T-helper 17 cell (primary cell): ENCODE measurements at places on chromosomes 7 and 10.

DNA sequence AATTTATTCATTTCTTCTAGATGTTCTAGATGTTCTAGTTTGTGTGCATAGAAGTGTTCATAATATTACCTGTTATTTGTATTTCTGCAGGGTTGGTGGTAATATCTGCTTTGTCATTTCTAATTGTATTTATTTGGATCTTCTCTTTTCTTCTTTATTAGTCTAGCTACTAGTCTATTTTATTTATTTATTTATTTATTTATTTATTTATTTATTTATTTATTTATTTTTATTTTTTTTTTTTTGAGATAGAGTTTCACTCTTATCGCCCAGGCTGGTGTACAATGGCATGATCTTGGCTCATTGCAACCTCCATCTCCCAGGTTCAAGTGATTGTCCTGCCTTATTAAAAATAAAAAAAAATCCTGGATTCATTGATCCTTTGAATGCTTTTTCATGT lies 114.8 kb upstream of the THSD7A start:
- DNase-seq, result no peak

GRCh38 chr7:55651057-55651456 lies 78.8 kb upstream of the VOPP1 start:
- DNase-seq, result no peak

DNA sequence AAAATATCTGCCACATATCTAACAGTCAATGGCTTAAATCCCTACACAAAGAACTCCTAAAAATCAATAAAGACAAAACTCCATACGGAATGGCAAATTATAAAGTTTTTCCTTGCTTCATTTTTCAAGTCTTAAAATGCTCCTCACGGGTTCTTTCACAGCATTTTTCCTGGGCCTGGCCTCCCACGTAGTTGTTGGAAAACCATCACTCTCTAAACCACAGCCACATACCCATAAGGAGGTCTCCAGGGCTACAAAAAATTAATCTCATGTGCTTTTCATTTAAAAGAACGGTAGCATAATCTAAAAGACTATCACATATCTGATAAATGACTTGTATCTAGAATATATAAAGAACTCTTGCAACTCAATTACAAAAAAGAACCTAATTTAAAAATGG lies 2.9 kb downstream of the COA1 start:
- no peak for DNase-seq

- no peak for DNase-seq
Measured at GRCh38 chr7:68971634-68972340, 626.5 kb upstream of the AUTS2 start.

DNA sequence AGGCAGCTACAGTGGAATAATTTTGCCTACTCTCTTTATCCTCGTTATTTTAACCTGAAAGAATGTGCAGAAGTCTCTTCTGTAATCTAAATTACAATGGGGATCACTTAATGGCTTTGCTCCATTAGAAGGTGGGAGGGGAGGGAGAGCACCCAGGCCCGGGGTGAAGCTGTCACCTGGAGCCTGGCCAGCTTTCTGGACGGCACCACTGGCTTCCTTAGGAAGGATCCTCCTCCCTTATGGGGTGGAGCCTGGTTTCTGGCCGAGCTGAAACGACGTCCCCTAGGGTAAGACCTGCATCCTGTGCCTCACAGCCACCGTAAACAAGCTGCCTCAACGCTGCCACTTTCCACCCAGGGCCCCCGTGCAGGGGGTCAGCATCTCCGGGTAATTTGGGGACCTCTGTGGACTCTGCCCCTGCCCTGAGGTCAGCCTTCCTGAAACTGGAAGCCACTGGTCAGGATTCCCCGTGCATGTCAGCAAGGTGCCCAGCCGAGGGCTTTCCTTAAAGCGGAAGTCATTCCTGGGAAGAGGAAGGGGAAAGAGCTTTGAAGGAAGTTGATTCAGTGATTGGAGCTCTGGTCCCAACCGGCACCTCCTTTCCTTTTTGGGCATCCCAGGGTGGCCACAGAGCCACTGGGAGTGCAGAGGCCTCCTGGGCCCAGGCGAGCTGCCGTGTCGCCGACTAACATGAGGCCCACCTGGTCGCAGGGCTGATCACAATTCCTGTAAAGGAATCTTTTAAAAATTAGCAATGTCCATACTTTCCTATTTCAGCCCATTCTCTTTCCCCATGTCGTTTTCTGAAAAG lies 569.1 kb downstream of the DNAJB6 start:
- no peak for DNase-seq

- no peak for DNase-seq
Measured at GRCh38 chr7:100730136-100730800, 3.1 kb upstream of the ZAN start.

DNA sequence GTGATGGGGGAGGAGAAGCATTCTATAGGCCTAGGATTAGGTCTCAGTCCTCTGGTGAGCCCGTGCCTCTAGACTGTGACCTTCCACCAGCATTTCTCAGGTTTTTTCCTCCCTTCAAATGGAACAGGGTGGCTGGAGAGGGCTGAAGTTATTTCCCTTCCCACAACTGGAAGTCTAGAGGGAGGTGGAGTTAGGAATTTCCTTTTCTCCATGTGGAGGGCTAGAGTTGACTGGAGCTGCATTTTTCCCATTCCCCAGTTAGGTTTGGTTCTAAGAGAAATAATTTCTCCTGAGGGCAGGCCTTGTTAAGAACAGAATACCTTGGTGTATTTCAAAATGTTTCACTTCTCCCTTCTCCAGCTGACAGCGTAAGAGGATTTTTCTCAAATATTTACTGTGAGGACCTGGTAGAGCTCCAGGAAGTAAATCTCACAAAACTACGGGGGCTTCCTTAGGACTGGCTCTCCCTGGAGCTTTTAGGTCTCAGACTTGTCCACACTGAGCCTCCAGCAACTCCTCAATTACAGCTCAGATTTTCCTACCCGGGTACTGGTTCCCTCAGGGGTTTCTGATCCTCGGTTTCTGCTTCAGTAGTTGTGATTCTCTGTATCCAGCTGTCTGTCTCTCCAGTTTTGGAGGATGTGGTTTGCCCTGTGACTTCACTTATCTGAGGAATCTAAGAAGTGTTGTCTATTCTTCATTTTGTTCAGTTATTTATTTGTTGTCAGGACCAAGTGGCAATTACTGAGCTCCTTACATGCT lies 6.0 kb upstream of the REEP3 start:
- DNase-seq, result no peak

DNA sequence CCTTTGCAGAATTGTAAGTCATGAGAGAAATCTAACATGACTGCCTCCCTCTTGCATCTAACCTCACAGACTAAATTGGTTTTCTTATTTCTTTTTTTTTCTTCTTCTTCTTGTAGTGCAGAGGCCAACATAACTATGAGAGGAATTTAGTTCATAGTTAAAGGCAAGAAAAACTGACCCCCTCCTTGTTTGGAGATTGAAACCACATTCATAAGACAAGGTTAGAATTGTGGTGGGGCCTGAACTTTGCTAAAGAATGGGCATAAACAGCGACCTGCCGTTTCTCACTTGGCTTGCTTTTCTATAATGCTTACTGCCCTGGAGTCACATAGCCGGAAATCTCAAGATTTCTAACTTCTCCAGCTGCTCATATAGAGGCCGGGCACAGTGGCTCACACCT lies 2.4 kb upstream of the POLM start:
- DNase-seq, result no peak

DNA sequence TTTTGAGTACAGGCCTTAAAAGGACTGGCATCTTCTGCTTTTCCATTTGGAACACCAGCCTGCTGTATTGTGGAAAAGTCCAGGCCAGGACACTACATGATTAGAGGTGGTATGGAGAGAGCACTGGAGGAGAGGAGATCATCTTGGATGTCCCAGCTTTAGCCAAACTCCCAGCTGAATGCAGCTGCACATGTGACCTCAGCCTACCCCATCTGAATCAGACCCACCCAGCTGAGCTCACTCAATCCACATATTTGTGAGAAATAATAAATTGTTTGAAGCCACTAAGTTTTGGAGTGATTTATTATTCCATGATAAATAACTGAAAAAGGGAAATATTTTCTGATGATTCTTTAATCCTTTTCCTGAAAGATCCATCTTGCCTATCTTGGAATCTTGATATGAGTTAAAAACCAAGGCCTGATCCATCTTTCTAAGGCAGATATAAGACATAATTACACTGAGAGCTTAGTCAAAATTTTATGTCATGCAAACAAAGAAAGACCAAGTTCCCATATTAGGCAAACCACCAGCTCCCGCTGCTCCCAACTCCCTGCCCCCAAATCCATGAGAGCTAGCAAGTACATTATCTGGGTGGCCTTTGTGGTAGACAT lies 55.1 kb upstream of the TRIL start:
- DNase-seq, result no peak

GRCh38 chr10:27145937-27146336 lies 8.2 kb downstream of the YME1L1 start:
- DNase-seq, result no peak

DNA sequence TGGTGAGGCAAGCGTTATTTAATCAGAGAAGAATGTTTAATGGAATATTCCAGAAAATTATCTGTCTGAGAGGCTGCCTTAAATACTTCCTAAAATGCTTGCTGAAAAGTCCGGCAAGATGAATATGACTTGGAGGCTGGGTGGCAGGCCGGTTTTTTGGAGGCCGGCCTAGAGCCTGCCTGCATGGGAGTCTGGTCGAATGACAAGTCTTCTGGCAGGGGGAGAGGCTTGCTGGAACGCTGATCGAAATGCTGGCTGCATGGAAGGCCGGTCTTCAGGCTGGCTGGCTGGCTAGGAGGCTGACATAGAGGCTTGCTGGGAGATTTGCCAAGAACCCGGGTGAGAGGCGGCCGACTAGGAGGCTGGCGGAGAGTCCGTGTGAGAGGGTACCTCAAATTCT lies 135.7 kb downstream of the OR13A1 start:
- no peak for DNase-seq

GRCh38 chr7:97971990-97972943 lies 17.7 kb downstream of the OCM2 start:
- DNase-seq, result peak; percentile 64

GRCh38 chr10:78236416-78237015 lies 202.9 kb downstream of the RPS24 start:
- DNase-seq, result no peak

GRCh38 chr7:65477326-65477725 lies 103.7 kb downstream of the ZNF92 start:
- no peak for DNase-seq

DNA sequence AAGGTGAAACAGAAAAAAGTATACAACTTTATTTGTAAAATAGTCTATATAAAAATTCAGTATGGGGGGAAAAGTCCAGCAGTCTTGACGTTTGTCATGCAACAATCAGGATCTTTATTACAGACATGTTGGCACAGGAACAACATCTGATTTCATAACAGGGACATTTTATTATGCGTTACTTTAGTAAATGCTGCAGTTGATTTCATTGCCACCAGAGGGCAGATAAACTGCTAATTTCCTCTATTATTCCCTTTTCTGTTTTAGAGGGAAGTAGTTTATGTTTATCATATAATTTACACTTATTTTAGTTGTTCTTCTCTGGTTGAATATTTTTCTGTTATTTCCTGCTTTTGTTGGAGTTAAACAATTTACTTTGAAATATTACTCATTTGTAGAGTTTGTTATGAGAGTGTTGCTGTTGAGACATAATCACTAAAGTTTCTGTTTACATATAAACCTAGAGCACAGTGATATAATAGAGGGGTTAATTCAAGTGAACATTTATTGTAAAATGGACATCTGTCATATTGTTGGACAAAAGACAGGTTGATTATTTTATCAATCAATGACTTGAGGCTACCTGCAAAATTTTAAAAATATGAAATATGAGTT lies 3.3 kb downstream of the PLXDC2 start:
- DNase-seq, result no peak

GRCh38 chr7:45086331-45087065 lies 2.3 kb downstream of the NACAD start:
- DNase-seq, result no peak

DNA sequence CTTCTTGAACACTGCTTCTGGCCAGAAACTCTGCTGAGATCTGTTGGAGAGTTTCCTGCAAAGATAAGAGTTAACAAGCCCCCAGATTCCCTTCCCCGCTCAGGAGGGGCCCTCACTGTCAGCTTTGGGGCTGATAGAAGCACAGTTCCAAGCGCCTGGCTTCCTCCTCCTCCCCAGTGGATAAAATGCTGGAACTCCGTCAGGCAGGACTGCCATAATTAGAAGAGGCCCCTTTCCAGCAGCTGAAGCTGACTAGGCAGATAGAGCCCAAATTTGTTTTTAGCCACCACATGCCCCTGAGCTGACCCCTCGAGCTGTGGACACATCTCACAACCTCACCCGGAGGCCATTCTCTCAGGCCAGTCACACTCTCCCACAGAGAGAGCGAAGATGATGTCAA lies 89.4 kb downstream of the TBXAS1 start:
- no peak for DNase-seq

DNA sequence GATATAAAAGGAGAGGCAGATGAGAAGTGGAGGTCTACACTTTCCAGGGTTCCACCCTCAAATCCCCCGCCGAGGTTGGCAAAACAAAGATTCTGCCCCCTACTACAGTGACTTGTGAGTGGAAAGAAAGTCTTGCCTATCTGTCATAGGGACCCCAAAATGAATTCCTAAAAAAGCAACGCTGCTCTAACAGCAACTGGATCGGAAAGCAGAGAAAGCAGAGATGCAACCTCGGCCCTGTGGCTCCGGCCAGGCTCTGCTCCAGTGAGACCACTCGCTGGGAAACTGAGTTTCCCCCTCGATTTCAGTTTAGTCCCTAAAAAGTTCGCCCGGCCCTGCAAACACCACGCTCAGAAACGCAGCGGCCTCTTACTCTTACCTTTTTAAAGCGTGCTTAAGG lies 297.9 kb upstream of the NFE2L3 start:
- no peak for DNase-seq

DNA sequence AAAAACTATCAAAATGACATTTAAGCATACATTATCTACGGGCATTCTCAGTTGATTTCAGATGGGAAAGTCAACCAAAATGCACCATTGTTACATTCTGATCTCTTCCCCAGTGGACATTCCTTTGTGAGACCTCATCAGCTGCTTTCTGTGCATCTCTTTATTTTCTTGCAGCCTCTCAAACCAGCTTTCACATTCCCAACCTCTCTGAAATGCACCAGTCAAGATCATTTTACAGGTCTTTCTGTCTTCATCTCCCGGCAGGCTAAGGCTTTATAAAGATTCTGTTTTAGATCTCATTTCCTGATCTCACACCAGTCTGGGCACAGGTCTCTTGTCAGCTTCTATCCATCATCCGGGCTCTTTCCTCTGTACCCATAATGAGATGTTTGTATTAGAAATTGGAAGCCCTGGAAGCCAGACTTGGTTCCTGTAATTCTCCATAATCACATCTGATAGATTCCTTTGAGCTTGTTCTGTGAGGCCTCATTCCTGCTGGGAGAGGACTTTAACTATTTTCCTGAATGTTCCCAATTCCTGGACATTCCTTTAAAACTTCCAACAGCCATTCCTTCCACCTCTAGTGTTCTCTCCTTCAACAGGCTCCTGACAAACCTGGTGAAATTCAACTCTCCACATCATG lies 44.3 kb upstream of the ARL4A start:
- no peak for DNase-seq

GRCh38 chr7:112140600-112140999 lies 65.6 kb downstream of the DOCK4 start:
- no peak for DNase-seq

GRCh38 chr7:134616611-134617010 lies 30.0 kb upstream of the BPGM start:
- no peak for DNase-seq
